ENCODE measurements at places on chromosomes 5 and 9.

DNA sequence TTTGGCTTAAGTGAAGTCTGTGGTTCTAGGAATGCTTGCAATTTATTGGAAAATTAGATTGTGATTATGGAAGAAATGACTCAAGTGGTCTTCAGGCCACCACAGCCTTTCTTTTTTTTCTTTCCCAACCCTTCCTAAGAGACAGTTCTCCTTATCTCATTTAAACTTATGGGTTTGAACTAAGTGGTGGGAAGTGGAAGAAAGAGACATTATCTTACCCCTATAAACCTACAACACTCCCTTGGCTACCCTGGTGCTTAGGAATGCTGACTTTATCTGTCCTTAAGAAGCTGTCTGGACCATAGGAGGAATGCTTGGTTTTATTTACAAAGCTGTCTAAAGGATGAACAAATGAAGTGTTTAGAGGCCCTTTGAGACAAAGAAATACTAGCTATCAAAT is 5.1 kb upstream of the ERAP1 start:
- no peak for DNase-seq

DNA sequence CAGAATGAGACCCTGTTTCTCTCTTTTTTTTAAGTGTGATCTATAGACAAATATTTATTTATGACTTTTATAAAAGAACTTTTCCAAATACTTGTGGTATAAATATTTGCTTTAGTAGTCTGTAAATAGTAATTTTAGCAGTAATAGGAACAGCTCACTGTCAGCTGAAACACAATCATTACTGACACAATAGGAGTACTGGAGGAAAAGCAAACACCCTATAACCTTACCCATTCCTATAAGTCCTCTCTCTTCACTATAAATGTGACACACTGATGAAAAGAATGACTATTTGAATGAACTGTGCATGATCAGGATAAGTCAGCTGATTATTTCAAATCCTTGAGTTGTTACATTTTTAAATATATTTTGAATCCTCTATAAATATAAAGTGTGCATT is 72.4 kb downstream of the CDH12 start:
- no peak for DNase-seq

GRCh38 chr5:65292196-65292595 is 189.5 kb downstream of the ADAMTS6 start:
- no peak for DNase-seq

DNA sequence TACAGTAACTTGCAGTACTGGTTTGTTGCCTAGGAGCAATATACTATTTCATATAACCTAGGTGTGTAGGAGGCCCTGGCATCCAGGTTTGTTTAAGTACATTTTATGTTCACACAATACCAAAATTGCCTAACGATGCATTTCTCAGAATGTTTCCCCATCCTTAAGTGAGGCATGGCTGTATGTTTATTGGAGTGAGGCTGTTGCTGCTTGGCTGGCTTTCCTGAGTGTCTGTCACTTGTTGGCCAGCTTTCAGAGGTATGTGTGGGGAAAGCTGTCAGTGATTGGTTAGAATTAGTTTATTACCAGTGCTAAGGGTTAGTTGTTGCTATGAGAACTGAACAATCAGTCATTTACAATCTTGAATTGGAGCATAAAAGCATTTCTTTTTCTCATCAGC is 154.1 kb upstream of the CDH12 start:
- DNase-seq: no peak

DNA sequence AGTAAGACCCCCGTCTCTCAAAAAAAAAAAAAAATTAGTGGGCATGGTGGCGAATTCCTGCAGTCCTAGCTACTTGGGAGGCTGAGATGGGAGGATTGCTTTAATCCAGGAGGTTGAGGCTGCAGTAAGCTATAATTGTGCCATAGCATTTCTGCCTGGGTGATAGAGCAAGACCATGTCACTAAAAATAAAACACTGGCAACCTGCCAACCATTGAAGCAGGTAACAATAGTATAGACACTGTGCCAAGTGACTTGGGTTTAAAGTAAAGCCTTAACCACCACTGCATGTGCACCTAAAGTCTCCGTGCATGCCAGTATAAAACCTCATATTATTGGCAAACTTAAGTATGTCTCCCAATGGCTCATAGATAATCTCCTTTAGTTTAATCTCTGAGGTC is 3.4 kb upstream of the APBA1 start:
- no peak for DNase-seq

- DNase-seq: no peak
Observed at GRCh38 chr9:38328765-38329164, 63.7 kb upstream of the ALDH1B1 start.

DNA sequence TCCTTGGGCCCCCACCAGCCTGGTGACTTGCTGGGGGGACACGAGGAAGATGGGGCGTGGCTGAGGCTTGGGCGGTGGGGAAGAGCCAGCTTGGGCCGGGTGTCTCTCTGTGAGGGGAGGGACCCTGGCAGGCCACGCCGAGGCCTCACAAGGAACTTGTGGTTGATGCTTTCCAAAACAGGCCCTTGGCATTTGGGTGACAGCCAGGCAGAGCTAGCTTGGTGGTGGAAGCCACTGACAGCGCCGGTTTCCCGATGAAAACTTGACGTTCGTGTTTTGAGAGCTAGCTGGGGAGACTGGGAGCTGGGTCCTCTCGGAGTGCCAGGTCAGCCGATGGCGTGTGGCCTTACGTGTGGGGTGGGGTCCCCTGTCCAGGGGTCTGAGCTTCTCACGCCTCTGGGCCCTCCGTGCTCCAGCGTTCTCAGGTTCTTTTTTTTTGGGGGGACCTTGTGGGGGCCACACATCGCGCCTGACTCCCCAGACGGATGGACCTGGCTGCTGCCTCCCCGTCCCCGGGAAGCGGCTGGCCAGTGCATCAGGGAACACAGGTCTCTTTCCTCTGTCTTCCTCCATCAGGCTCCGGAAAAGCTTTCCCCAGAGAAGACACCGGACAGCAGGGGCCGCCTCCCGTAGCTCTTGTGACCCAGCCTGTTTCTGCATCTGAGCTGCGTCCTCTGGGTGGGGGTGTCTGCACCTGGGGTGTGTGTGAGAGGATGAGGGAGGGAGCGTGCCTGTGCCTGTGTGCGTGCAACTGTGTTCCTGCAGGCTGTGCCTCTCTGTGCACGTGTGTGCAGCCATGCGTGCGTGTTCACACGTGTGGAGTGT is 129.3 kb upstream of the LPCAT1 start:
- DNase-seq: no peak

DNA sequence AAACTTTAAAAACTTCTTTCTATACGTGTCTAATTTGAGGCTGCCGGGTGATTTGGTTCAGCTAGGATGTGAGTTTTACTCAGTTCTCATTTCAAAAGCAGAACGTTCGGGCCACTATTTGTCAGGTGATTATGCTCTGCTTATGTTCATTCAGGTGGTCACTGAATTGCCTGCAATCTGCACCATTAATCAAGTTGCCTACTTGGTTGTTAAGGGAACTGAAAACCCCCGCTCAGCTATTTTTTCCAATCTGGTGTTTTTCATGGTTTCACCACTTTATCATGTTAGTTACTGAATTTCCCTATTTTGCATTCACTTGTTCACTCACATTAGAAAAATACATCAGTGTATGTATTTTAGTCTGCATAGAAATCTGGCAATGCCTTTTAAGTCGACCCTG is 523.0 kb downstream of the CSNK1G3 start:
- no peak for DNase-seq

DNA sequence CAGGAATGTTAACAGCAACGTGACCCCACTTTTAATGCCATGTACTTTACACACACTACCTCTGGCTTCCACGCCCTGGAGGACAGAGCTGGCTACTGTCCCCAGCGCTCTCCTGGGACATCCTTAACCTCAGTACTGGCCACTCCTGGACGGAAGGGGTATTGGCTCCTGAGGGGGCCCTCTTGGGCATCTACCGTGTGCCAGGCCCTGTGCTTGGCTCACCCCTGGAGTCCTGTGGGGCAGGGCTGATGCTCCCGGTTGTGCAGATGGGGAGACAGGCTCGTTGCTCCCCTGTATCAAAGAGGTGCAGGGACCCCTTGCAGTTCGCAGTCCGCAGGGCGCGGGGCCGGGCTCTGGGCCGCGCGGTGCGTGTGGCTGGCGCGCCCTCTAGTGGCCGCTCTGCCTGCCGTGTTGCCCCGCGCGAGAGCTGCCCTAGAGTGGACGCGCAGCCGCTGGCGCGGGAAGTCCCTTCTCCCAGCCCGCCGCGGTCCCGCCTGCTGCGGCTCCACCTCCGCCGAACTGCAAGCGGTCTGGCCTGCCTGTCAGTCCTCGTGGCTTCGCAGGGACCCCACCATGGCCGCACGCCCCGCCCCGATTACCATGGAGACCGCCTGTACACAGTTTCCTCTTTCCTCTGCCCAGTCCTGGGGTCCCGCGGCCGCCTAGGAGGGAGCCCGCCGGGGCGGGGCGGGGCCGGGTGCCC is at the start of gene WDR38:
TSS of gene WDR38 (plus strand) at position 632 of the 703 bp plus-strand sequence. CDS start 72 bp downstream, outside the sequence.
- DNase-seq: peak; percentile 78

GRCh38 chr5:2158109-2158508 is 275.4 kb upstream of the IRX4 start:
- no peak for DNase-seq

DNA sequence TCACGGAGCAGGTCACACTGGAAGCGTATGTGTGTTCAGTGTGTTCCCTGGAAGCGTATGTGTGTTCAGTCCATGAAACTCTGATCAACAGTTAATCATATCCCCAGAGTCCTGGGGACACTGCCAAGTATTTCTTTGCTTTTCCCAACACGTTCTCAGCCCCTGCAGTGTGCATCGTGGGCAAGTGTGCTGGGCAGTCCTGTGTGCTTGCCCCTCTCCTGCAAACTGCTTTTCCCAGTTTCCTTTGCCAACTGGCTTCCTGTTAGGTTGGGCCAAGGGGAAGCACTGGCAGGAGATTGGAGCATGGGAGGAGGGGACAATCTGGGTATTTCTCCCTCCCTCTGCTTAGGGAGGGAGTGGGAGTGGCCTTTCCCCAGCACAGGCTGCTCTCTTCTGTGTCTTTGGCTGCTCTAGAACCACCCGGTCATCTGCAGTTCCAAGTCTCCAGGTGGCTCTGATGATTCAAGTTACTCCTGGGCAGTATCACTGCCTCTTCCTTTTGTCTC is 36.8 kb upstream of the NEK6 start:
- DNase-seq: peak; percentile 40

GRCh38 chr5:72057816-72058215 is 49.5 kb upstream of the MAP1B start:
- DNase-seq: no peak

- DNase-seq: no peak
Observed at GRCh38 chr5:127256886-127257597, 33.6 kb upstream of the MEGF10 start.

GRCh38 chr5:143446535-143447226 is 43.2 kb upstream of the NR3C1 start:
- no peak for DNase-seq

DNA sequence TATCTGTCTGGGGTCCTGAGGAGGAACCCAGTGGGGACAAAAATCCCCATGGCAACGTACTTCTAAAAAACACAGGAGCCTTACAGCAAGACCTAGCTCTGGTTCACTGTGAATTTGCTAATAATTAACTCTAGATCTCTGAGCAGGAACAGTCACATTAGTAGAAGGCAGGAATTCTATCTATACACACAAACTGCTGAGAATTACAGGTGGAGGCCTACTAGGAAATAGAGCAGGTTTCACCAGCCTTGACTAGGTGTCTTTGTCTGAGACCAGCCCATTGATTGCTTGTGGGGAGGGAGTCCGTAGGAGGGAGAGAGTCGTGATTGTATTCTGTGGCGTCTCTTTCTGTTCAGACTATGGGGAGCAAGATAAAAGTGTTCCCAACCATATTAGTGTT is 44.8 kb downstream of the PRLR start:
- DNase-seq: no peak

DNA sequence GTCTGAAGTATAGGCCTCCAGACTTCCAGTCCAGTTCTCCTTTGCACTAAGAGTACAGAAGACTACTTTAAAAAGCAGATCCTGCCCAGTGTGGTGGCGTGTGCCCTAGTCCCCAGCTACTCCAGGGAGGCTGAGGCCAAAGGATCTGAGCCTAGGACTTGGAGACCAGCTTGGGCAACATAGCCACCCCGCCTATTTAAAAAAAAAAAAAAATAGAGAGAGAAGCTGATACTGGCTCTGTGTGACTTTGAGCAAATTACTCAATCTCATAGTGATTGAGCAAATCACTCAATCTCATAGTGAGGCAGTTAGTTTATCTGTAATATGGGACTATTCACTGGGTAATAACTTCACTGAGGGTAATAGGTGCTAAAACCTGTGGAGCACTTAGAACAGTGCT is 43.6 kb upstream of the KDM4C start:
- DNase-seq: peak; percentile 34

GRCh38 chr9:3330792-3331420 is 194.9 kb downstream of the RFX3 start:
- no peak for DNase-seq

DNA sequence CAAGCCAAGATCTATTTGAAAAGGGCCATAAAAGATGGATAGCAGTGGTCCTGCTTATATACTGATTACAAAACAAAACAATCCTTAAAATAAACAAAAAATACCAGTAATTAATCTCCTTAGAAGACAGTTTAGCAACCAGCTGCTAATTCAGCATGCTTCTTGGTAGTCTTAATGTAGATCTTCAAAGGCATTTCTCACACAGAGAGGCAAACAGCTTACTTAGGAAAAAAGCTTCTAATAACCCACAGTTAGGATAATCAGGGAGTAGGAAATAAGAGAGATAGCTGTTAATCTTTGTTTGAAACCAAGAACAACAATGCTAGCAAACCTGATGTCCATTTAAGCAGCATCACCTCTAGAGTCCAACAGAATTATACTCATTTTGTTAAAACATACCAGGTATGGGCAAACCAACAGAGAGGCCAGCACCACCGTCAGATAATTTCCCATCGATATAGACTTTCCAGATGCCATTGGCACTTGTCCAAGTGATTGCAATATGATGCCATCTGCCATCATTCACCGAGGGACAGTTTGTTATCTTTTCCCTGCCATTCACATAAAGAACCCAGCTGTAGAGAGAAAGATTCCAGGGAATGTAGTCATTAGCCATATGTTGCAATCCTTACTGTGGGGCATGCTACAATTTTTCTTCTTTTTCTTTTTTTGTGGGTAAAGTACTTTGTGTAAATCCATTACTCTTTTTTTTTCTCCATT is 105.6 kb upstream of the TXNDC8 start:
- DNase-seq: no peak

DNA sequence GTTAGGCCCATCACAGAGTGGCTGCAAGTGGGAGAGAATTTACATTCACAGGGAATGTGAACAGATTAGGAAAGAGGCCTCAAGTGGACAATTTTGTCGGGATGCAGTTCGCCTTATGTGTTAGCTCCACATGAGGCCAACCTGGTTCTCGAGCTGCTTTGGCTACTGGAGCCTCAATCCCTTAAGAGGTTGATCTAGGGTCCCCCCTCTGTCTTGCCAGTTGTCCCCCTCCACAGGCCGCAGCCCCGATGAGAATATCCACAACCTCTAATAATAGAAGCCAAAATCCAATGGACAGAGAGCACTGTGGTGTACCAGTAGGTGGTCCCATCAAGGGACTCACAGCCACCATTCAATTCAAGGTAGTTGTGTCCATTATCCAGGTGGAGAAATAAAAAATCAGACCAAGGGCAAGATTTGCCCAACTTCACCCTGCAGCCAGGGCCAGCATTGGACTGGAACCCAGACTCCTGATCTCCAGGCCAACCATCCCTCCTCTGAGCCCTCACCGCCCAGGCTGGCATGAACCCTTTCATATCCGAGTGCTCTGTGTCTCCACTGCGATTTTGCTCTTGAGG is 1.7 kb upstream of the COL15A1 start:
- no peak for DNase-seq

- DNase-seq: no peak
Observed at GRCh38 chr5:51487952-51488351, 104.7 kb downstream of the ISL1 start.

GRCh38 chr9:14423815-14424261 is 109.9 kb upstream of the NFIB start:
- DNase-seq: no peak

- no peak for DNase-seq
Observed at GRCh38 chr5:96022971-96023370, 61.3 kb upstream of the ELL2 start.

All from inflammatory macrophage treated with lipopolysaccharide for 4 hours (primary cell).